ENCODE measurements at places on chromosomes 6 and 20.
A peak's percentile ranks its signal among the peaks of the same experiment; 100 is the strongest.

DNA sequence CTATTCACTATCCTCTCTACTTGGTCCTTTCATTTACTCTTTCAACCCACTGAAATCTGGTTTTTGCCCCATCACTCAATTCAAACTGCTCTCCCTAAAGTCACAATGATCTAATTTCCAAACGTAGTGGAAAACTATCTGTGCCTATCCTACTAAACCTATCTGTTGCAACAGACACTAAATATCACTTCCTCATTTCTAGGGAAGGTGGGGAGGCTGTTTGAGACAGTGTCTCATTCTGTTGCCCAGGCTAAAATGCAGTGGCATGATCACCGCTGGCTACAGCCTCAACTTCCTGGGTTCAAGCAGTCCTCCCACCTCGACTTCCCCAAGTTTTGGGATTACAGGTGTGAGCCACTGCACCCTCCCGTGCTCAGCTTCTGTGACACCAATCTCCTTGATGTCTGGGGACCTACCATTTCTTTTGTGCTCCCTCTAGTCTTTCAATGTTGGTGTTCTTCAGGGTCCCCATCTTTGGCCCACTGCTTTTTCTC is 8.8 kb downstream of the RANBP9 start:
- no peak for DNase-seq

DNA sequence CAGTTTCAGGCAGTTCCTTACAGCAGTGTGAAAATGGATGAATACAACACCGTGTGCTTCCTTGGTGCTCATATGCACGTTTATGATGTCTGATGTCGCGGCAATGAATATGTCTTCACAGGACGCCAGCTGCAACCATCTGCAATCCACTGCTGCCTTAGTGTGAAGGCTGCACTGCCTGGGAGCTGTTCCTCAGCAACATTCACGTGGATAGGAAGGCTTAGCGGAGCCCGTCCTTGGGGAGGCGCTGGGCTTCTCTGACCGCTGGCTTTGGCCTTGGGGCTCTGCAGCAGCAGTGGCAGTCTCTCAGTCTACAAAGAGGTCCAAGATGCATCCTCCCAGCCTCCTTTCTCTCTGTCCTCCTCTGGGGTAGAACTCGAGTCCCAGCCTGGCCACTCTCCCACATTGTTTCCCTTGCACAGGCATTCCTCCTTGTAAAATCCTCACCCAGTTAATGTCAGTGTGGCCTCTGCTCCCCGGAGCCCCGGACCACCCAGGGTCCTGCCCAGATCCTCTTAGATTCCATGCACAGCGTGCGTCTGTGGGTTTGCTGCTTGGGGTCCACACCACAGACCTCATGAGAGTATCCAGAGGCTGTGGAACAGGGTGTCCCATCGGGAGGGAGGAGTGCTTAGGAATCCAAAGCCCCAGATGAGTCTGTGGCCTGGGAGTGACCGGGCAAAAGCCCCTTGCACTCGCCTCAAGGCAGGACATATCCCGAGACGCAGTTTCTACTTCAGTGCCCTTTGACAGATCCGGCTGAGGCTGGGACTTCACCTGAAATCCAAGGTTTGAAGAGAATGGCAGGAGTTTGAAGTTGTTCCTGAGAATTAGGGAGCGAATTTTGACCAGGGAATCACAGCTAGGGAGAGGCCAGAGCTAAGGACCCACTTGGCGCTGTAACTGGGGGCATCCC is 181.3 kb downstream of the THBS2 start:
- DNase-seq, result no peak

GRCh38 chr6:79094938-79095337 is 16.9 kb upstream of the PHIP start:
- DNase-seq, result no peak

- DNase-seq, result no peak
These were observed 123.2 kb downstream of the RFPL4B start for GRCh38 chr6:112470376-112470775.

DNA sequence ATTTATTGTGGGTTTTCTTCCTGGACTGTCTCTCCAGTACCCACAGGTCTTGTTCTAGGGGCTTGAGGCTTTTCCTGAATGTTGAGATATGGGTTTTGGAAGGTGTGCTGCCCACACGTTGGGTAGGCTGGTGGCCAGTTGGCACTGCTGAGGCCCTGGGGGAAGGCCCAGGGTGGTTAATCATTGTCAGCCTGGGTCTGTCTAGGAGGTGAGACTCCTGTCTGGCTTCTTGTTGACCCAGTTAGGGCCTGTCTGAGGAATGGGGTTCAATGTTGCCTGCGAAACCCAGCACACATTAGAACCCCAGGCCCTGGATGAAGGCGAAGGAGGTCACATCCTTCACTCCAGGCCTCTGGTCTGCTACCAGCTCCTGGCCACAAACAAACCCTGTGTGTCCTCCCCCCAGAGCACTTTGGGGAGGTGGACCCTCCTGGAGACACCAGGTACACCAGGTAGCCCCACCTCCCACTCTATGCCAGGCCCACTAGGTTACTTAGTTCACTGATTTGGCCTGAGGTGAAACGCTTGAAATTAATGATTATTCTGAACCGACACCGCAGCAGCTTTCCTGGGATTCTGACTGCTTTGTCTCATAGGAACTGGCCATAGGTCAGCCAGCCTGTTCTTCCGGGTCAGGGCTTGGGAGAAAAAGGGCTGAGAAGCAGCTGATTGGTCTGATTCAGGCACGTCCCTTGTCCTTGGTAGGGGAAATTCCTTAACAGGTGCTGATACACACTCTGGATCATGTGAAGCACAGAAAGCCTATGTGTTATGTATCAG is 15.2 kb downstream of the DNMT3B start:
- no peak for DNase-seq

- DNase-seq, result no peak
These were observed 140.8 kb downstream of the DTNBP1 start for GRCh38 chr6:15522026-15522425.

GRCh38 chr6:159908535-159908934 is 17.7 kb downstream of the MAS1 start:
- no peak for DNase-seq

- no peak for DNase-seq
These were observed 213.8 kb upstream of the ZFP64 start for GRCh38 chr20:52405417-52405816.

GRCh38 chr20:34452281-34452982 is 63.8 kb upstream of the DYNLRB1 start:
- no peak for DNase-seq

- DNase-seq, result no peak
These were observed 18.1 kb downstream of the PPP1R3G start for GRCh38 chr6:5103250-5103649.

DNA sequence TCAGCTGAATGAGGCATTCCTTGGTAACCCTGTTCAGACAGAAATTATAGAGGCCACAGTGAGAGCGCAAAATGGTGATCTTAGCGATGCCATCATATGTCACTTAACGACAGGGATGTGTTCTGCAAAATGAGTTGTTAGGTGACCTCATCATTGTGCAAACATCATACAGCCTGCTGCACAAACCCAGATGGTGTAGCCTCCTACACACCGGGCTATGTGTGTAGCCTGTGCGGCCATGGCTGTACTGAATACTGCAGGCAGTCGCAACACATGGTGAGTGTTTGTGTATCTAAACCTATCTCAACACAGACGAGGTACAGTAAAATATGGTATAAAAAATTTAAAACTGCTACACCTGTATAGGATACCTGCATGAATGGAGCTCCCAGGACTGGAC is 234.1 kb upstream of the PMEPA1 start:
- no peak for DNase-seq

DNA sequence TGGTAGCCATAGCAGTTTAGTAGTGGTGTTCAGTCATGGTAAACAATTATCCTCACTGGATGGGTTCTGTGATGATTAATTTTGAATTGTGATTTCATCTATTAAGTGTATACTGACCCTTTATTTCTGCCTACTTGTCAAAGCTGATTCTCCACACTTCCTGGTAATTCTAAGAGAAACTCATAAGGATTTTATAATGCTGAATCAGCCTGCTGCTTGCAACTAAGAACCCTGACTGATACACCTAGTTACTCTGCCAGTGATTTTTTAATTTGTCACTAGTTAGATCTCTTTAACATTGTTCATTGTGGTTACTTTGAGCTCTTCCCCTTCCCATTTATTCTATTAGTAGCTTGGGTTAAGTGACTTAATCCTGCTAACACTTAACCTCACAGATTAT is 8.6 kb downstream of the CDC40 start:
- DNase-seq, result no peak

- no peak for DNase-seq
These were observed 251.6 kb downstream of the ADGB start for GRCh38 chr6:146850238-146850896.

DNA sequence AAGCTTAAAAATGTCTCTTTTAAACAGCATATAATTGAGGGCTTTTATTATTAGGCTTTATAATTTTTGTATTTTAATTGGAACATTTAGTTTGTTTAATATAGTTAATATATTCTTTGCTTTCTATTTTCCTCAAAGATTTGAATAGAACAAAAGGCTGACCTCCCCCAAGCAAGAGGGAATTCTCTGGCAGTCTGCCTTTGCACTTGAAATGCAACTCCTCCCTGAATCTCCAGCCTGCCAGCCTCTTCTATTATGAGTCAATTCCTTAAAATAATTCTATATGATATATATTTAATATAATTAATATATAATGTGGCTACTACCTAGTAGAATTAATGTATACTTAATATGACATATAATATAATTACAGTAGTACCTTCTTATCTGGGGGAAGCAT is 69.2 kb downstream of the PTPRA start:
- DNase-seq, result no peak

DNA sequence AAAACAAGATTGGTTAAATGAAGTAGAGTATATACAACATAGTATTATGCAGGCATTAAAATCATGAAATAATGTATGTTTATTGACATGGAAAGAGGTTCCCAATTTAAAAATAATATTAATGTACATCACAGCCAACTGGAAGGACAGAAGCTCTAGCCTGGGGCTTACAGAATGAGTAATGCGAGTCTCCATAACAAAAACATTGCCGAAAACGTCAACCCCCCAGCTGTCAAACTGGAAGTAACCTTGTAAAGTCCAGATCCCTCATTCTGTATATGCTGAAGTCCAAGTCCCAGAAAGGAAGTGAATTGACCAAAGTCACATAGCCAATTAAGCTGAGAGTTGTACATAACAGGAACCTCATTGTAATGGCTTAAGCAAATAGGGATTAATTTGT is 128.7 kb upstream of the ECI2 start:
- no peak for DNase-seq

- no peak for DNase-seq
These were observed 117.9 kb downstream of the GMDS start for GRCh38 chr6:2127484-2127911.

- DNase-seq, result no peak
These were observed 85.4 kb downstream of the GRIK2 start for GRCh38 chr6:101478891-101479290.

DNA sequence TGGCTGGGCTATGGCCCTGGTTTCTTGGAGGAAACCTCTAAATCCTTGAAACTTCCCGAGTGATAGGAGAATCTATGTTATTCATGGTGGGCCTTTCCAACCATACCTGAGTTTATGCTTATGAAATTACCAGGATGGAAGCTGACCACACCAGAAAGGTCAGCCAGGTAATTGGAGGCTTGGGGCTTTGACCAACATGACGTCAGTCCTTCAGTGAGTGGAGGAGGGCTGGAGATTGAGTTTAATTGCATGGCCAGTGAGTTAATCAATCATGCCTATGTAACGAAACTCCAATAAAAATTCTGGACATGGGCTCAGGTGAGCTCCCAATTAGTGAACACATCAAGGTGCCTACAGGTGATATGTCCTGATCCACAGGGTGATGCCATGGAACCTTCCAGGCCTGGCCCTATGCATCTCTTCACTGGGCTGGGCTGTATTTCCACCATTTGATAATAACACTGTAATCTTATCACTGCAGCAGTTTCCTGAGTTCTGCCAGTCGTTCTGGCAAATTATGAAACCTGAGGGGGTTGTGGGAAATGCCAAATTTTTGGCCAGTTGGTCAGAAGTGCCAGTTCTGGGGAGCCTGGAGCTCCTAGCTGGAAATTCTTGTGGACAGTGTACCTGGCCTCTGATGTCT is 106.5 kb downstream of the CDH26 start:
- DNase-seq, result no peak

DNA sequence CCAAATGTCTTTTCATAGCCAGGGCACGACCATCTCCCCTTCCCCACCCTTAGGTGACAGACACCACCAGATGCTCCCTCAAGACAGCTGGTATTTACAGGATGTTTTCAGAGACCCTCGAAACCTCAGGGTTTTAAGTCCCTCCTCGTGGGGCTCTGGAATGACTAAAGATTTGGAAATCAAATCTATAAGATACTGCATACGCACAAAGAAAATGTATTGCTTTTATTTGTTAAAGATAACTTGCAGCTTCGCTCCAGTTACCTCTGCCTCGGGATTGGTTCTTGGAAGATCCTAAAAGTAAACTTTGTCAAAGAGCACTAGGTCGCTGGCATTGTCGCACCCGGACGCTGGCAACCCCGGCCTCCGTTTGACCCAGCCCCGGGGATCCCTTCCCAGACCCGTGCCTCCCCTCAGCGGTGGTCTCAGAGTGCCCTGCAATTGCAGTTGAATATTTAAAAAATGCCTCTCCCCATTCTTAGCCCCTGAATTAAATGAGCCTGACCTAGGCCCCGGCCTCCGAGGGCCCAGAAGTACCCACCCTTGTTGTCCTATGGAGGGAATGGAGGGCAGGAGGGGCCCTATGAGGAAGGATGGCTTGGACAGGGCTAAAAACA is 7.1 kb downstream of the PAX1 start:
- no peak for DNase-seq

DNA sequence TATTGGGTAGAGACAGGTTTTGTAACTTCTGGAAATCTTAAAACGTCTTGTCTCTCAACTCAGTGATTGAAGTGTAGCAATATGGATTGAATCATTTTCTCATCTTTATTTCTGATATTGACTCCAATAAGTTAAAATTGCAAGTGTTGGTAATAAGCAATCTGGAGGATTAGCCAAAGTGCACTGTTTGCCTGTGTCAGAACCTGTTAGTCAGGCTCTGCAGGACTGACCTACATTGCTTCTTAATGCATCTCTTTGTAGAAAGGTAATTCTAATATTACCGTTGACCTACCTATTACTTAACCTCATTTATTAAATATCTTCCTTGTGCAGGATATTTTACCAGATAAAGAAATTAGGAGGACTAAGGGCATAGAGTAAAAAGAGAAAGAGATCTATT is 484.0 kb upstream of the CITED2 start:
- no peak for DNase-seq

DNA sequence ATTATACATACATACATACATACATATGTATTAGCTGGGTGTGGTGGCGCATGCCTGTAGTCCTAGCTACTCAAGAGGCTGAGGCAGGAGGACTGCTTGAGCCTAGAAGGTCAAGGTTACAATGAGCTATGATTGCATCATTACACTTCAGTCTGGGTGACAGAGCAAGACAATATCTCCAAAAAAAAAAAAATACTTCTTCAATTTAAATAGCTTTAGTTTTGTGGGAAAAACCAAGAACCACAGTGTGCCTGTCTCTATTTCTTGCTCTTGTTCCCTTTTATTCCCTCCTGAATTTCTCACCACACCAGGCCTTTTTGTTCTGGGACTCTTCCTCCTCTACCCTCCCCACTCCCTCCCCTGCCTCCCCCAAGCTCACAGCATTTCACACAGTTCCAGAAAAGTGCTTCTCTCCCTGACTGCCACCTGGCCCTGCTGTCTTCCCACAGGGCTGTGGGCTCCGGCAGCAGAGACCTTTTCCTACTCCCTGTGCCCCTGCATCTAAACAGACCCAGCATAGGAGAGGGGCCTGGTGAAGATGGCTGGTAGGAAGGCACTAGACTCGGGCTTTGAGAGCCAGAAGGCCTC is 1.3 kb downstream of the C20orf203 start:
- no peak for DNase-seq

GRCh38 chr20:58112017-58112781 is 116.3 kb downstream of the ANKRD60 start:
- DNase-seq, result peak; percentile 4
